ENCODE measurements at places on chromosomes 12 and 14.

- DNase-seq, result no peak
Measured at GRCh38 chr12:105226219-105226618, 9.8 kb downstream of the APPL2 start.

GRCh38 chr12:89064151-89064550 is 288.1 kb downstream of the DUSP6 start:
- no peak for DNase-seq

DNA sequence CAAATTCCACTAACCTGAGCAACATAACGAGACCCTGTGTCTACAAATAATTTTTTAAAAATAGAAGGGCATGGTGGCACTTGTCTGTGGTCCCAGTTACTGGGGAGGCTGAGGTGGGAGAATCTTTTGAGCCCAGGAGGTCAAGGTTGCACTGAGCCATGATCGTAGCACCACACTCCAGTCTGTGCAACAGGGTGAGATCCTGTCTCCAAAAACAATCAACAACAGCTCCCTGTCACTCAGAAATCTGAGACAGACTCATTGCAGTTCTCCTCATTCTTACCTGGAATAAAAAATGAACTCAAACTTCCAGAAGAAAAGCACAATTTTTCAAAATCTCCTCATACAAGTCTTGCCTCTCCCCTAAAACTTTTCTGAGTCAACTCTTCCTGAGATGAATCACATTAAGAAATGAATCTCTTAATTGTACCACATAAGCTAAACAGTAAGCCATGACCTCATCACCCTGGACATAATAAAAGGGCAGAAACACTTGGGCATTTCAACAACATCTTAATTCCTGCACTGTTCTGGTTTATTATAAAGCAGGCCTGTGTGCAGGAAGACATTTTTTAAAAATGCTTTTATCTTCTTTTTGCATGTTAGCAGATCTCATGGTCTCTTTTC is 214.3 kb upstream of the CDKN3 start:
- no peak for DNase-seq

- DNase-seq, result no peak
Measured at GRCh38 chr14:61476105-61476753, 154.8 kb downstream of the PRKCH start.

DNA sequence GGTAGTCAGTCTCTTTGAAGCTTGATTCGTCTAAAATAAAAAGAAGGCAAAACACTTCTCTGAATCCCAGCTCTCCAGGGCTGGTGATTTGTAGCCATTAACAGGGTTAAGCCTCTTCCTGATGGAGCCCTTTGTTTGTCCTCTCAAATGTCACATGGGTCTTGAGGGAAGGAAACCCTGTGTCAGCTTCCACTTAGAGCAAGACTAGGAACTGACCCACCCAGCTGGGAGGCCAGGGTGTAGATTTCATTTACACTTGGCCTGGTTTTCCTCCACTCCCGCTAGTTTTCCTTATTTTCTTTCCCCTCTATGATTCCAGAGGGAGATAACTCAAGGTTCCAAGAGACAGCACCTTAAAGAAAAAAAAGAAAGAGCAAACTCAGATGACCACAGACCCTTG is 230.5 kb upstream of the EGLN3 start:
- no peak for DNase-seq

- no peak for DNase-seq
Measured at GRCh38 chr12:59432057-59432456, 163.8 kb upstream of the SLC16A7 start.

DNA sequence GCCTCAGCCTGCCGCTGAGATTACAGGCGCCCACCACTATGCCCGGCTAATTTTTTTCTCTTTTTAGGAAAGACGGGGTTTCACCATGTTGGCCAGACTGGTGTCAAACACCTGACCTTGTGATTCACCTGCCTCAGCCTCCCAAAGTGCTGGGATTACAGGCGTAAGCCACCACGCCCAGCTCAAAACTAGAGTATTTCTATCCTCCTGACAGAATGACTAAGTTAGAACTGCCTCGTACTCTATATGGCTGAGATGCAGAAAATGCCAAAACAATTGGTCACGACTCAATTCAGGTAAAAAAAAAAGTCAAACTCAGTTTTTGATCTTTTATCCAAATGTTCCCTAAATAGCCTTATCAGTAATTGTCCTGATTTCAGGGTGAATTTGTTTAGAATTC is 11.1 kb downstream of the AKAP5 start:
- no peak for DNase-seq

GRCh38 chr14:106442857-106443256 is 916.5 kb downstream of the TMEM121 start:
- no peak for DNase-seq

DNA sequence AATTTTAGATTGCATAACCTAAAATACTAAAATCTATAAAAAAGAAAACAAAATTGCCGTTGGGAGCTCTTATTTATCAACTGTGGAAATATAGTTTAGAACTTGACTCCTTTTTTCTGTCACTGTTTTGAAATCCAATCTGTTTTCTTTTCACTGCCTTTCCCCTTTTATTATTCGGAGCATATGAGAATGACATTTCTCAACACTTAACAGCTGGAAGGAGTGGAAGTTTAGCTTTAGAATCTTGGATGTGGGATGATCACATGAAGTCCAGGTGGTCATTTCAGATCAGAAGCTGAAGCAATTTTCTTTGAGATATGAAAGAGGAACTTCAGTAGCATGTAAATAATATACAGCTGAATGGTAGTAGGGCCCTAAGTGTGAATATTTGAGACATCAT is 16.7 kb downstream of the TRHDE start:
- DNase-seq, result no peak

GRCh38 chr14:56322531-56322930 is 204.3 kb downstream of the PELI2 start:
- no peak for DNase-seq
